ENCODE measurements at places on chromosomes 4 and X. TPM values are rescaled to one million over a fixed set of nuclear protein-coding genes. Genes with fewer than 3 reads are reported as not detected.

The ADH1B gene
- total RNA-seq = 134 TPM

The RS1 gene
- not detected for total RNA-seq

The EOLA2 gene
- total RNA-seq = 15.0 TPM

The JADE3 gene
- total RNA-seq = 2.3 TPM

DNA sequence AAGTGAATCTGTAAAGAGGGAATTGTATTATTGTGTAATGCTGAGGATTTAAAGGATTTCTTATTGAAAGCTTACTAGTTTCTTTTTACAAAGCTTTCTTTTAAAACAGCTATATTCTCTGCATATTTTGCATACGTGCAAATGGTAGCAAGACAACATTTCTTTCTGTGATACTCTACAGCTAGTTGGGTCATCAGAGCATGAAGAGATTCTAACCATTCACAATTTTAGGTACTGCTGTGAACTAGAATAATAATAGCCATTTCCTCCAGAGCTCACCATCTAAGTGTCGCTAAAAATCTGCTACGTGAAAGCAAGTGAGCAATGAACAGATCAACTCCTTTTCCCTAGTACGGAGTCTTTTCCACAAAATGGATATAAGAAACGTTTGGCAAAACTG is 37.3 kb downstream of the ARHGAP6 start:
- DNase-seq = no peak

GRCh38 chr4:123469245-123469644 is 72.7 kb downstream of the SPRY1 start:
- no peak for DNase-seq

DNA sequence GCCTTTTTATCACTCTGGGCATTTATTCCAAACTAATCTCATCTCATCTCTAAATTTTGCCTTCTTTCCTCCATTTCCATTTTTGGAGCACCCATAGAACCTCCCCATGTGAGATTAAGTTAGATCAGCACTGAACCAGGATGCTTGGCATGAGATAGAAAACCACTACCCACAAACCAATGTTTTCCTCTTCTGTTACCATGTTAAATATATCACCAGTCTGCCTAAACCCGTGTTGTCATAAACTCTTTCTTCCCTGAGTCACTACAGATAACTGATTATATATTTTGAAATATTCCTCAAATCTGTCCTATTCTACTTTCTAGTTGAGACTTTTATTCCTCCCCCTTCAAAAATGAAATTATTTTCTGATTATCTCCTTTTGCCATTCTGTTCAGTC is 37.6 kb downstream of the GABRB1 start:
- no peak for DNase-seq

DNA sequence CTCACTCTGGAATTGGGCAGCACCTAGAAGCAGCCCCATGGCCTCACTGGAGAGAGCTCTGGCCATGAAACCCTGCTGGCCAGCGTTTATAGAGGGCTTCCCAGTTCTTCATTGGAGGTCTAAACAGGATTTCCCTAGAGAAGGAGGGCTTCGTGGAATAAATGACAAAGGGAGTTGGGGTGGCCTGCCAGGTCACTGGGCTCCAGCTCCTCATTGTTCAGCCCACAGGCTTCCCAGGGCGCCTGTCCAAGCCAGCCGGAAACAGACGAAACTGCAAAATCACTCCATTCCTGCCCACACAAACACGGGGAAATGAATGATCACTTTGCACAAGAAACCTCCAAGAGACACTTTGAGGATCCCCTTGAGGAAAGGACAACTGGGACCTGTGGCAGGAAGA is 189.7 kb downstream of the TSPAN5 start:
- no peak for DNase-seq

GRCh38 chrX:74922922-74923543 is 2.2 kb downstream of the NEXMIF start:
- no peak for DNase-seq

- no peak for DNase-seq
Measured at GRCh38 chr4:33340168-33340567, 2620.0 kb downstream of the PCDH7 start.

- no peak for DNase-seq
Measured at GRCh38 chrX:38656350-38656915, 95.1 kb downstream of the TSPAN7 start.

GRCh38 chr4:36772154-36772516 is 472.4 kb upstream of the NWD2 start:
- DNase-seq = no peak

DNA sequence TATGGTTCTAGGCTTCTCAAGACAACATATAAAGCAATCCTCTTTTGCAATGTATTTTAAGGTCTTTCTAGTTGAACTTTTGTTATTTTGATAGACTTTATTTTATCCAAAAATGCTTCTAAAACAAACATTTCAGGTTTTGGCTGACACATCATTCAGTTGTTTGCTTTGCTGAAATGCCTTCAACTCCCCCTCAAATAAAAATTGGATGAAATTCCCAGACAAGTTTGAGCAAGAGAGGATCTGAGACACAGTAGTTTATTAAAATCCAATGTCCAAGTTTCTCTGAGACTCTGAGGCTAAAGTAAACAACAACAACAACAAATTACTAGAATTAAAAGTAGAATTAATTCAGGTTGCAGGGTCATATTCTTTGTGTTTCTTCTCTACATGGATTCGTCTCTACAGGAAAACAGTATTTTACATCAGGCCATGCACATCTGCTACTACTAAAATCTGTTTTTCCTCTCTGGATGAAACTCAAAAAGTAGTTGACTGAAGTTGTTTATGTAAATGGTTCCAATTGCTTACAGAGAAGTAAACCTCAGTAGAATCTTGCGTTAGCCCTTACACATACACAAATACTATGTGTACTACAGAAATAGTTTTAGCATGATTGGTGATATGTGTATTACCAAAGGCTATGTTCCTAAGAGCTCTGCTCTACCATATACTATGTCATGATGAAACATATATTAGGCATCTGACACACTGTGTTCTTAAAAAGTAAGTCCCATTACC is 64.9 kb downstream of the PRSS12 start:
- no peak for DNase-seq

- no peak for DNase-seq
Measured at GRCh38 chrX:130081421-130082045, 28.8 kb downstream of the ELF4 start.

- DNase-seq = no peak
Measured at GRCh38 chr4:113505044-113505443, 256.5 kb downstream of the CAMK2D start.

DNA sequence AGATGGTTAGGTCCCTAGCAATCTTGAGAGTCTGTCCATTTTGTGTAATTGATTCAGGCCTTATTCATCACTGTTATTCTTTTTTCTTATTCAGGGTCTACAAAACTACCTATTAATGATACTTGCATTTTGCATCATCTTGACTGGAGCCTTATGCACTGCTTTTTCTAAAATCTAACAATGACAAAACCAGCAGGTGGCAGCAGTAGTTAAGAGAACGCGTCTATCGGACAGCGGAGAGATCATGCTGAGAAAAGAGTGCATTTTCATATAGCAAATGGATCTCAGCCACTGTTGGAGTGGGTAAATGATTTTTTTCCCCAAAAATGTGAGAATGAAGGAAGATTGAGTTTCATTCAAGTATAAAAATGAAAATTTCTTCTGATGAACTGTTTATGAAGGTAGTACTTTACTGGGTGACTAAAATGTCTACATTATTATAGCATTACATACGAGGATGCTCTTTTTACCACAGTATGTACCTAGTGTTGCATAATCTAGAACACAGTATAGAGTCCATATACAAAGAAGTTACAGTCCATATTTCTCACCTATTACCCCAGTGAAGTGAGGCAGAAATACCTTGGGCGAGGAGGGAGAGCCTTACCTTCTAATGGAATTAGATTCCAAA is 43.2 kb downstream of the TMEM144 start:
- DNase-seq = peak; percentile 71

DNA sequence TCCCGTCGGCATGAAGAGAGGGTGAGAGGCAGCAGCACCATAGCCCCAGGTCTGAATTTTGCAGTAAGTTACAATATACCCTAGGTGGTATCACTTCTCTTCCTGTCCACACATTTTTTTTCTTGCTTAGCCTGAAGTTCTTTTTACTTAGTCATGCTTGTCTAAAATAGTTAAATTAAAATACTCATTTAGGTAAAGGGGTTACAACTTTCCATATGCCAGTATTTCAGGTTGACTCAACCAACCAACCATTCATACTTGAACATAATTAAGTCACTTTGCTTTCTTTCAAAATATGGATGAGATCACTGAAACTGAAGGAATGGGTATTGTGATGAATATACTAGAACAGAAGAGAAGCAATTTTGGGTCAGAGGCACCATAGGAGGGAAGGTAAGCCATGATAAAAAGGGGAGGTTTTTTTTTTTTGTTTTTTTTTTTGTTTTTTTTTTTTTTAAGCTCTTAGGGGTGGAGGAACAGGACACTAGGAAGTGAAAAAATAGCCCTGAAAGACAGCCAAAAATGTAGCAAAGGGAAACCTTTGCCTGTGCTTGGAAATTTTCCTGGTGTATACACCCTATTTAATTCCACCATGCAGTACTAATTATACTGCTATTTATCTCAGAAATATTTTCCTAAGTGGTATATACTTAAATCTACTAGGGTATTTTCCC is 41.8 kb downstream of the RPS6KA3 start:
- no peak for DNase-seq

DNA sequence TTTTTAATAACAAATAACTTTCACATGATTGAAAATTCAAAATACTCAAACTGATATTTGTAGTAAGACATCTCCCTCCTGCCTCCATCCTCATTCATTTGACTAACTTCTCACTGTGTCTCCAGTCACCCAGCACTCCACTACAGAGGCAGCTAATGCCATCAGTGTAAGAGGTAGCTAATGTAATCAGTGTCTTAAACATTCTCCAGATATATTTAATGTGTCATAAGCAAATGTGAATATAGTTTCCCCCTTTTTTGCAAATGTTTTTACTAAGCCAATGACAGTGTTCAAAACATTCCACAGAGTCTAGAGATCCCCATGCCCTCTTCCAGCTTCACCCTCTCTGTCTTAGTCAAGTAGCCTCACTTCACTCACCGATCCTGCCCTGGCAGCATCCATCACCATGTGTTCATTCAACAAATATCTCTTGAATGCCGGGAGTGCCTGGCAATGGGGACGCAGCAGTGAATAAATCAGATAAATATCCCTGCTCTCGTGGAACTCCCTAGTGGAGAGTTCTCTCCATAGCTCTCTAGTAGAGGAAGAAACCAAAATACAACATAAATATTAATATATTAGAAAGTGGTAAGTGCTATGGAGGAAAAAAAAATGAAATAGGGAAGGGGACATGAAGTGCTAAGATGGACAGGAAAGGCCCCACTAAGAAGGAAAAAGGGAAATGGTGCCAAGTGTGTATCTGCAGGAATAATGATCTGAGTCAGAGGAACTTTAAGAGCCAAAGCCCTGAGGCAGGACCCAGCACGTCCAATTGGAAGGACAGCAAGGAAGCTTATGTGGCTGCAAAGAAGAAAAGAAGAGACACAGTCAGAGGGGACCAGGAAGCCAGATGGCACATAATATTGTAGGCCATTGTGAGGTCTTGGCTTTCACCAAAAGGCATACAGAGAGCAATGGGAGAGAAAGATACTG is 18.7 kb downstream of the SCFD2 start:
- DNase-seq = no peak

DNA sequence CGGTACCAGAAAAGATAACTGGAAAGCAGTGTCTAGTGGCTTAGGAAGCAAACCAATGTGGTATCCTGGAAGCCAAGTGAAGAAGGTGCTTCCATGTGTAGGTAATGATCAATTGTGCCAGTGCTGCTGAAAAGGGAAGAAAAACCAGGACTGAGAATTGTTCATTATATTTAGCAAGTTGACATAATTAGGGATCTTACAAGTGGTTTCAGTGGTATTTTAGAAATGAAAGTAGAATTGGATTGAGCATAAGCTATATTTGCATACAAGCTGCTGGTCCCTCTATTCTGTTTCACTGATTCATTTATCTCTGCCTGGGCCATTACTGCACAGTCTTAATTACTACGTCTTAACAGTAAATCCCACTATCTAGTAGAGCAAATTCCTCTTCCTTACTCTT is 32.3 kb downstream of the PRDM8 start:
- DNase-seq = no peak

Measured in body of pancreas (tissue), 4 donors.